CD4-positive, CD25-positive, alpha-beta regulatory T cell (primary cell): ENCODE measurements at places on chromosomes 11 and 22. TPM values are rescaled to one million over a fixed set of nuclear protein-coding genes. Genes with fewer than 3 reads are reported as not detected.

GRCh38 chr11:76769645-76770586 lies 13.2 kb upstream of the TSKU start:
- no peak for DNase-seq

Gene MS4A15
- total RNA-seq = not detected

DNA sequence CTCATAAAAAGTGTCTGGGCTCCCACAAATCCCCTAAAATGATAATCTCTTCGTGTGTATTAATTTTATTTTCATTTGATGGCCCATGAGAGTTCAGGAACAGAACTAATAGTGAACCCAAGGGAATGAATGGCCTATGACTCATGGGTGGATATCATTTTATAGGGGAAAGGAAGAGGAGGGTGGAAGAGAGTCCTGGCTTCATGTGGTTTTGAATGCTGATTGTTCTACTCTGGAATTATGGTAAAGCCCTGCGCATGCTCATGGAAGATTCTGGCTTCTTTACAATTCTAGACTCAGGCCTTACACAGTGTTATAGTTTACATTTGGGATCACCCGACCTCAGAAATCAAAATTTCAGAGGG lies 35.2 kb downstream of the MAML2 start:
- DNase-seq = no peak

- DNase-seq = no peak
Measured at GRCh38 chr11:76796511-76797198, 13.5 kb downstream of the TSKU start.

- DNase-seq = no peak
Measured at GRCh38 chr22:44396727-44397722, 84.3 kb upstream of the SHISAL1 start.

GRCh38 chr11:112784323-112785073 lies 176.7 kb upstream of the NCAM1 start:
- no peak for DNase-seq

DNA sequence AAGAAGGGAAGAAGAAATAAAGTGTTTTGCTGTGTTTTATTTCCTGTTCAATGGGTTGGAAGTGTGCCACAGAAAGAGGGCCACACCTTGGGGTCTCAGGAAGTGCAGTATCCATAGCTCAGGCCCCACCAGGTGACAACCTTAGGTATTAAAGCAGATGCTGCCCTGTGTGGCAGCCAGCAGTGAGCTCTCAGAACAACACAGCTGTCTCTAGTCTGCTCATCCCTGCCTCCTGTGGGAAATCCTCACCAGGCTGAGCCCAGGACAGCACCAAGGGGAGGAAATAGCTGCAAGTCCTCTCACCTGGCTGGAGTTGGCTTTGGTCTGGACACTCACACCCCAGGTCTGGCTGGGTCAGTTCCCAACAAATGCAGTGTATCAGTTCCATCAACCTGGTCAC lies 25.1 kb downstream of the ARL14EP start:
- no peak for DNase-seq

GRCh38 chr22:46436595-46437175 lies 100.7 kb downstream of the CELSR1 start:
- DNase-seq = no peak

Gene PATE4
- total RNA-seq = not detected

GRCh38 chr22:49270595-49271368 lies 556.9 kb downstream of the BRD1 start:
- DNase-seq = no peak

Gene CD6
- 398 TPM for total RNA-seq

GRCh38 chr11:64686466-64687170 lies 36.4 kb downstream of the NRXN2 start:
- no peak for DNase-seq

Gene TRIM6
- not detected for total RNA-seq

GRCh38 chr11:7898666-7899283 lies 32.3 kb downstream of the OR10A6 start:
- no peak for DNase-seq

Gene SCGB2A2
- total RNA-seq = not detected

- DNase-seq = no peak
Measured at GRCh38 chr11:12693479-12694182, 19.4 kb downstream of the TEAD1 start.

Gene PAX6
- total RNA-seq = not detected

GRCh38 chr11:575313-575995 lies 816 bp upstream of the PHRF1 start:
- DNase-seq = no peak

Gene OR6A2
- not detected for total RNA-seq

- no peak for DNase-seq
Measured at GRCh38 chr22:49499433-49500075, 328.1 kb downstream of the BRD1 start.

- no peak for DNase-seq
Measured at GRCh38 chr11:32659672-32660071, 76.0 kb downstream of the EIF3M start.
